ENCODE measurements at places on chromosomes 2 and 18.

DNA sequence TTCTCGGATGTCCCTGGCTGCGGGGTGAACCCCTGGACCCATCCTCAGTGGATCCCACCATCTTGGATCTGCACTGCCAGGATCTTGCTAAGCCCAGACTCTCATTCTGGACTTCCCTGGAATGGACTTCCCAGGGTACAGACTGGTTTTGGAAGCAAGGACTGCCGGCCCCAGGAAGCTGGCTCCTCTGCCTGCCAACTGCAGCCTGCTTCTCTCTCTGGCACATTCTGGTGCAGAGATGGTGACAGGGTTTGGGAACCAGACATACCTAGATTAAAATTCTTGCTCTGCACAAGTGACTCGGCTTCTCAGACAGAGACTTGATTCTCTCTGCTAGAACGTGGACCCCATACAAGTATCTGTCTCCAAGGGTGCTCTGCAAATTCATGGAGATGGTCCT, 29.4 kb downstream of the ACKR3 start:
- DNase-seq, result no peak

- DNase-seq, result no peak
Measured at GRCh38 chr2:147100406-147101035, 744.3 kb upstream of the ACVR2A start.

DNA sequence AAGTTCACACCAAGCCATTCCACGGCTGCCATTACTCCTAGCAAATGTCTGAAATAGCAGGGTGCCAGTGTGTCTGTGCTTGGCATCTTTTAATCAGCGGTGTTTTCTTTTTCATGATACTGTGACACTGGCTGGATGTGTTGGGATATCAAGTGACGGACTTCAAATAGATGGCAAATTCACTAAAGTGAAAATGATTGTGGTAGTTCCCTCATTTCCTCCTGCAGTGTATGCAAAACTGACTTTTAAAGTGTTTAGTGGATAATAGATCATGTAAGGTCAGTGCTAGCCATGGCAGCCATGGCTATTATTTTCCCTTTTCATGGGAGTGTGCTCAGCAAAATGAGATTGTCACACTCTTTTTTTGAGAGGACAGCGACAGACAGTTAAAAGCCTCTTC, 261.5 kb upstream of the SIX3 start:
- no peak for DNase-seq

DNA sequence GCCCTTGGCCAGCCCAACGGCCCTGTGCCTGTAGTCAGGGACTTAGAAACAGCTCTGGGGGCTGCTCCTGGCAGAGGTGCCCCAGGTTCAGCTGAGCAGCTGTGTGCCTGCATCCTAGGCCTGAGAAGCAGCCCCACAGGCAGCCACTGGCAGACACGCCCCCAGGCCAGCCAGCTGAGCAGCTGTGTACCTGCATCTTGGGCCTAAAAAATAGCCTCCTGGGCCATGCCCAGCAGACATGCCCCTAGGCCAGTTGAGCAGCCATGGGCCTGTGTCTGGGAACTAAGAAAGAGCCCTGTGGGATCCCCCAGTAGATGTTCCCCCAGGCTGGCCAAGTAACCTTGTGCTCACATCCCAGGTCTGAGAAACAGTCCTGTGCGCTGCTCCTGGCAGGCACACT, 64.0 kb downstream of the TBR1 start:
- no peak for DNase-seq

GRCh38 chr2:96330407-96330806, 5.2 kb upstream of the NCAPH start:
- DNase-seq, result no peak

GRCh38 chr2:170335351-170335750, 157.4 kb downstream of the MYO3B start:
- DNase-seq, result no peak

DNA sequence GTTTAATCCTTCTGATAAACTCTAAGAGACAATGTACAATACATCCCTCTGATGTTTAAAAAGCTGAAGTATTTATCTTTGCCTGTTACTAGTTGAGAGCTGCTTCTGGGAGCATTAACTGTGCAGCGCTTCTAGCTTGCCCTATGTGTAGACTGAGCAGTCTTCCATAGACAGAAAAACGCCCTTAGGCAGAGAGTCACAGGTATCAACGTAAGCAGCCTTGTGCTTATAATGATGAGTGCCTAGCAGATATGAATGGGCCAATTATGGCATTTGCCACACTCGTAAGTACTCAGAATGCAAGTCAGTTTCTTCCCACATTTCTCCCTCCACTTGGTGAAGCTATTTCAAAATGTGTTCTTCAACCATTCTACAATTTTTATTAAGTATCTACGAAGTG, 731.1 kb upstream of the SLC8A1 start:
- DNase-seq, result no peak

DNA sequence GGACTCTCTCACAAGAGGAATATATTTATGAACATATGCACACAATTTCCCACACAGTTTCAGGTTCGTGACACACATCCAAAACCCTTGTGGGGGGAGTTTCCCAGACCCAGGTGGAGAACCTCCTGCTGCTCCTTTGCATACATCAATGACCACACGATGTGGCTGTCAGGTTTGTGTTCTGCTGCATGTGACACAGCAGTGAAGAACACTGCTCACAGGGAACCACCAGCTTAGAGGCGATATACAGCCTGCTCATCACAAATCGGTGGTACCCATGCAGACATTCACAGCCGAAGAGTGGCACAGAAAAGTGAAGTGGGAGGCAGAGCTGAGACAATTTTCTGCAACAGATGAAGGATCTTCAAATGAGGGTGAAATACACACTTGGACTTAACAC, 175.6 kb upstream of the ZFP36L2 start:
- DNase-seq, result no peak

GRCh38 chr2:59312029-59312428, 1070.9 kb upstream of the FANCL start:
- DNase-seq, result no peak

DNA sequence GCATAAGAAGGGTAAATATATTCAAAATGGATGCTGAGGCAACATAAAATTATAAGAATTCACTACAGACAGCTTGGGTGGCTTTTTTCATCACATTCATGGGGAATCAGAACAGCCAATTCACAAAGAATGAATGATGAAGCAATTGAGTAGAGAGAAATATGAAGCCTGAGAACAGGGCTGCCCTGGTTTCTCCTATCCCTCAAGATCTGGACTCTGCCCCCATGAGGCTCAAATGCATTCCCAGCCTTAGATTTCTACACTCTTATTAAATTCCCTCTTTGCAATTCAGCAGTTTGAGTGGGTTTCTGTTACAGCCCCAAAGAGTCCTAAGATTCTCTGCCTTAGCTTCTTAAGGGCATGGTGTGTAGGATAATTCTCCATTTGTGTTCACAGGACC, 172.5 kb downstream of the MAIP1 start:
- DNase-seq, result no peak

- DNase-seq, result no peak
Measured at GRCh38 chr2:134301928-134302260, 48.0 kb downstream of the MGAT5 start.

Data from stimulated activated CD8-positive, alpha-beta memory T cell treated with anti-CD3 and anti-CD28 coated beads, Interleukin-7, amount 100 ng/mL, for 1 hour (primary cell).